Stimulated activated CD4-positive, alpha-beta T cell treated with anti-CD3 and anti-CD28 coated beads, Interleukin-1b, Interleukin-23, amount 100 ng/mL, for 48 hours (primary cell): ENCODE measurements at places on chromosomes 2 and 18.

DNA sequence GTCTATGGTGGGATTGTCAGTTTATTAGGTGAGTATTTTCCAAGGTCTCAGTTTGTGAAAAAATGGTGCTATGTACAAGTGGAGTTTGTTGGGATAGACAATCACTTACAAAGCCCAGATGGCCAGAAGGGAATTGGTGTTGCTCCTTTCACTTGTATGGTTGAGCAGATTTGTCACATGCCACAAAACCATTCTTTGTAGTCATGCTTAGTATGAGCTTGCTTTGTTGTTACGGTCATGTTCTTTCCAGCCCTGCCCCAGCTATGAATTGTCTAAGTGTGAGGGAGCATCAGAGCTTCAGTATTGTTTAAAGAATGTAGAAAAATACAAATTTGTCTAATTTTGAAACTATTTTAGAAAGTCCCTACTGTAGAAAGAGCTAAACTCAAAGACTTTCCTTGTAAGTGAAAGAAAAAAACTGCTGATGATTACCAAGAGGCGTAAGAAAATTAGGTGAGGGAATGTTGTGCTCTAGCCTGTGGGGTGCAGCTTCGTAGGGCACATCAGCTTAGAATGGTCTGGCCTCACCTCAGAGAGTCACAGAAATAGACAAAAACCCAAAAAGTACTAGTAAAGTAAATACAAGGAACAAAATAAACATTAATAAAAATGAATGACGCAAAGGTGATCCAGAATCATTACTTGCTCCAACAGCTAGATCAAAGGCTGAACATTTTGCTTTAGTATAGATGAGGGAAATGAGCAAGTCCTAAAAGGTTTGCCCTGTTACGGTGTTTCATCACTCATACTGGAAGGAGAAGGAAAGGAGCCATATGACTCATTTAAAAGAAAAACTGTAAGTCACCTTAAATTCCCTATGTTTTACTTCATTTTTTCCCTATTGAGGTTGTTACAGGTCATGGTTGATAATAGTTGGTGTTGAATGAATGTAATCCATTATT, 9.2 kb downstream of the TGIF1 start:
- DNase-seq: peak; percentile 28

DNA sequence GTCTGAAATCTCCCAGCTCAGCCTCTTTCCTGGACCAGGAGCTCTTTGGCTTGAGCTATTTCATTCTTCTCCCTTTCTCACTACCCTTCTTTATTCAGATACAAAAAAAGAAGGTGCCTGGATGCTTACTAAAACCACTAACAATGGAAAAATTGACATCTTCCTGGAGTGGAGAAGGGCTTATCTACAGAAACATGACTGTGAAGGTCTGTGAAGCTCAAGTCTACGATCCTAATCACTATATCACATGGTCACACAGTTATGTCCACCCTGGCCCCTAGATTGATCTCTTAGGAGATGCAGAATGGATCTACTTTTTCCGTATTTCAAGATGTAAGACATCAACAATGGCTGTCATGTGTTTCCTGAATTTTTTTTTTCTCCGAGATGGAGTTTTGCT, 5.7 kb upstream of the KRCC1 start:
- no peak for DNase-seq

- no peak for DNase-seq
Measured at GRCh38 chr18:57242285-57242684, 95.4 kb downstream of the BOD1L2 start.

DNA sequence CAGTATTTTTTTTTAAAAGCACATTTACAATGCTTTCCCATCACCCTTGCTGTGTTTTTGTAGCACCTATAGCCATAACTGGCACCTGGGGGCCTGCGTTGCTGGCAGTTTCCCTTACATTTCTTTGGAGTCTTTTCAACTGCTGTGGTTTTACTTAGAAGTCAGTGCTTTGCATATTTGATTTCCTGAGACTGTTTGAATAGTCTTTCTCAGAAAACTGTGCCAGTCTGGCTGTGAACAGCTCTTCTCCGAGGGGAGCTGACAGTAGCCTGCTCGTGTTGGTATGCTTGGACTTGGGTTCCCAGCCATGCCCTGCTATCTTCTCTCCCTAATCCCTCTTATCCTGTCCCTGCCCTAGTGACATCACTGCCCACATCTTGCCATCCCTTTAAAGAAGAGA, 81.5 kb downstream of the DPP4 start:
- peak; percentile 52 for DNase-seq

DNA sequence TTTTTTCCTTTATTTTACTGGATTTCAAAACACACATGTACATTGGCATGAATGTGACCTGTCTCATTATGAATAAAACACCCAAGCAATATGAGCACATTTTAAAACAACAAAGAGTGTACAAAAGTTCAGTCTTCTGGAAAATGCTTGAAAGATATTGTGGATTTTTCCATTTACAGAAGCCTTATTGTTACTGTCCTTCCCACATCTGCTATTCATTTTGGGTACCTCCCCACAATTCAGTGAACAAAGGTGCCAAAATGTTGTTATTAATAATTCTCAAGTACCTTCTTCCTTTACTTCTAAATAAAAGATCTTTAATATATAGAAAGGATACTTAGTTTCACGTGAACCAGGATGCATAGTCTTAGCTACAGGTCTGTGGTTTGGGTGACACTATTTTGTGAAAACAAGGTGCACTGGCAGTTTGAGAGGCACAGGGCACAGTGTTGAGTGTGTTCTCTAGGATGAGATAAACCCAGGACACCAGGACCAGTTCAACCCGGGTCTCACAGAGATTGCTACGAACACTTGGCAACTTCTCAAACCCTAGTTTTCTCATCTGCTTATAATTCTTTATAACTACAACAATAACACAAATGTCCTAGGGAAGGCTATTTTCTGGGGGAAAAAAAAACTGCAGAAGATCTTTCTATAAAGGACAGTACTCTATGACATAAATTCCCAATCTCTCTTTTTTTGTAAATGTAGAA, 84.5 kb upstream of the GALNT5 start:
- DNase-seq: no peak
